Osteoblast (primary cell): ENCODE measurements at places on chromosomes 1 and 21. TPM values are rescaled to one million over a fixed set of nuclear protein-coding genes. Genes with fewer than 3 reads are reported as not detected.

DNA sequence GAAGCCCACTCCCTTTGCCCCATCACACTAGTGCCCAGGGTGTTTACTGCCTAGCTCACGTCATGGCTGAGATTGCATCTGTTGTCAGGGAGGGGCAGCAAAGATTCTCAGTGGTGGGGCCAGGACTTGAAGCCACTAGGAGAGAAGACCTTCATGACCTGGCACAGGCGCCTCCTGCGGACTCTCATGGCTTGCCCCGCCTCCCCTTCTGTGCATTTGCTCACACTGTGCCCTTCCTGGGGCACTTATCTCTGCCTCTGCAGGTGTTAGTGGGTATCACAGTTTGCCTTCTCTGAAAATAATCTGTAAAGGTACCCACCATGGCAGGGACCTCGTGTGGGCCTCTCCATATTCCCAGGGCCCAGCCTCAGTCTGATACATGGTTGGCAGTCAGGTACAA lies 20.1 kb downstream of the PTPRU start:
- no peak for DNase-seq

DNA sequence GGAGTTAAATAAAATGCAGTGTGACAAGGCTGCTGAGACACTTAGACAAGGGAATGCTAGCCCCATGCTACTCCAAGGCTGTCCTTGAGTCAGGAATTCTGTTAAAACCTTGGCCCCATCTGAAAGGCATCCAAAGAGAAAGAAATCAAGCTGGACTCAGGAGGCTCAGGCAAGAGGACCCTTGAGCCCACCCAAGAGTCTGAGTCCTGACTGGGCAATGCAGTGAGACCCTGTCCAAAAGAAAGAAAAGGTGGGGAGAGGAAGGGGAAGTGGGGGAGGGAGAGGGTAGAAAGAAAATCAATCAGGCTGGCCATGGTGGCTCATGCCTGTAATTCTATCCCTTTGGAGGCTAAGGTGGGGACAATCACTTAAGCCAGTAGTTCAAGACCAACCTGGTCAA lies 26.7 kb downstream of the CLSTN1 start:
- no peak for DNase-seq

DNA sequence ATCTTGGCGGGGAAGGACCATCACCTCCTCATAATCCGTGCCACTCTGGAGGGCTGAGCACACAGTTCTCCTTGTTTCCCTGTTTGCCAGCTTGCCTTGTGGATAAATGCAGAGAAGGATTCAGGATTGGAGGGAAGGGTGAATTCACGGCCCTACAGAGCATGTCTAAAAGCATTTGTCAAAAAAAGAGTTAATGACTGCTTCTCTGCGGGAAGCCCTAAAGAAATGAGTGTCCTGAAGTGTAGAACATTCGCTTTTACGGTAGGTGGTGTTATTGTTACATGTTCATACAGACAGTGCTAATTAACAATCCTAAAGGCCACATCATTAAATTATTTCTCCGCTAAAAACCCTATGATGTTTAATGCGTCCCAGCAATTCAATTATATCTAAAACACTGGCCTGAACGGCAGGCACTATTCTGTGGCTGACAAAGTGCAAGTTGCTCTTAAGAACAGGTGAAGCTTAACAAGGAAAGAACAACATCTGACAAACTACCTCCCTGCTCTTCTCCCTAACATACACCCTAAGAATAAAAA lies 112.3 kb upstream of the NFIA start:
- DNase-seq = peak; percentile 81

- DNase-seq = peak; percentile 54
Observed at GRCh38 chr1:54866801-54867716, 19.9 kb downstream of the DHCR24 start.

DNA sequence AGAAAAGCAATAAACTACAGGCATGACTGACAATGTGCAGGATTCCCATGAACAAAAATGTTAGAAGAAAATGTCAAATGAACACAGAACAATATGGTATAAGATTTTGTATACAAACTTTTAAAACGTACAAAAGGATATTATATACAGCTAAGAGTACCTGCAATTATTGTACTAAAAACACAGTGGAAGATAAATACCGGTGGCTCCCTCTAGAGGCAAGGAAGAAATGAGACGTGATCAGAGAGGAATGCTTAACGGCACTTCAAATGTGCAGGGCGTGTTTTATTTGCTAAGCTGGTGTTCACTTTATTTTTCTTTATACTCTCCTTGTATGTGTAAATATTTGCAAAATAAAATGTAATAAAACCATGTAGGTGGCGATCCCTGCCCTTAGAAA lies 191.8 kb upstream of the SAMSN1 start:
- no peak for DNase-seq

- no peak for DNase-seq
Observed at GRCh38 chr1:107491582-107491981, 350.7 kb downstream of the NTNG1 start.

- DNase-seq = no peak
Observed at GRCh38 chr21:33698087-33698860, 56.0 kb downstream of the ITSN1 start.

GRCh38 chr1:103525114-103525606 lies 339 bp upstream of the RNPC3 start:
- no peak for DNase-seq

- no peak for DNase-seq
Observed at GRCh38 chr1:31036749-31037500, 28.6 kb downstream of the PUM1 start.

- no peak for DNase-seq
Observed at GRCh38 chr1:235724730-235725129, 75.1 kb upstream of the GNG4 start.

DNA sequence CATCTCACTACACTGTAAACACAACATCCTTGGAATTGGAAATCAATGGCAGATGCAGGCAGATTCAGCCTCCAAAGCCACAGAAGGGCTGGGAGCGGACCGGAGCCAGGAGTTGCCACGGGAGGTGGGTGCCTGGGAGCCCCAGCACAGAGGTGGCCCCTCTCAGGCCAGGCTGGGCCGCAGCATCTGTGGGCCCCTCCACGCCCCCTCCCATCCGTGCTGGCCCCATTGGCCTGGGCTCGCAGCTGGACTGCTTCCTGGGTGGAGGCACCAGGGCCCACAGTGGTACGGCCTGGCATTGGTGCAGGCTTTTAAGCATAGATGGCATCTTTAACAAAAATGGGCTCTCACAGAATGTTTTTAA lies 64.2 kb downstream of the SLX9 start:
- no peak for DNase-seq

GRCh38 chr21:32328595-32328994 lies 29.9 kb downstream of the MRAP start:
- no peak for DNase-seq

- no peak for DNase-seq
Observed at GRCh38 chr1:159122005-159122621, 45.5 kb upstream of the AIM2 start.

DNA sequence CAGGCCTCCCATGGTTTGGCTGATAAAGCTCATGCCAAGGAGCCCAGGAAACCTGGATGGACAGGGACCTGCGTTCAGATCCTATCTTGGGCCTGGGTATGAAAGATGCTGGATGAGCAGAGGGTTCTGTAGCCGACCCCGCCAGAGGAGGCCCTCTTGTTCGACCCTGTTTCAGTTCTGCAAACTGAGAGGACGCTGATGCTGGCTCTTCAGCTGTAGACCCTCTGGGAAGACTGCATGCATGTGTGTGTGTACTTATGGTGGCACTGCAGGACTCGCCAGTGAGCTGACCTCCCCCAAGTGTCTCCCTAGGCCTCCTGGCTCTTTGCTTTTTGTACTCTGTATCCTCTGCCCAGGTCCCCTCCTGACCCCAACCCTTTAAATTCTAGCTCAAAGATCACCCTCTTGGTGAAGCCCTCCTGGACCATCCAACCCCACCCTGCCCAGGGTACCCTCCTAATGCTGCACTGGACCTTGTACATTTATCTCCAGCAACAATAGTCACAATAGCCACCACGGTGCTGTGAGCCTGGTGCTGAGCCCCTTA lies 1.6 kb downstream of the EPS8L3 start:
- DNase-seq = peak; percentile 68

DNA sequence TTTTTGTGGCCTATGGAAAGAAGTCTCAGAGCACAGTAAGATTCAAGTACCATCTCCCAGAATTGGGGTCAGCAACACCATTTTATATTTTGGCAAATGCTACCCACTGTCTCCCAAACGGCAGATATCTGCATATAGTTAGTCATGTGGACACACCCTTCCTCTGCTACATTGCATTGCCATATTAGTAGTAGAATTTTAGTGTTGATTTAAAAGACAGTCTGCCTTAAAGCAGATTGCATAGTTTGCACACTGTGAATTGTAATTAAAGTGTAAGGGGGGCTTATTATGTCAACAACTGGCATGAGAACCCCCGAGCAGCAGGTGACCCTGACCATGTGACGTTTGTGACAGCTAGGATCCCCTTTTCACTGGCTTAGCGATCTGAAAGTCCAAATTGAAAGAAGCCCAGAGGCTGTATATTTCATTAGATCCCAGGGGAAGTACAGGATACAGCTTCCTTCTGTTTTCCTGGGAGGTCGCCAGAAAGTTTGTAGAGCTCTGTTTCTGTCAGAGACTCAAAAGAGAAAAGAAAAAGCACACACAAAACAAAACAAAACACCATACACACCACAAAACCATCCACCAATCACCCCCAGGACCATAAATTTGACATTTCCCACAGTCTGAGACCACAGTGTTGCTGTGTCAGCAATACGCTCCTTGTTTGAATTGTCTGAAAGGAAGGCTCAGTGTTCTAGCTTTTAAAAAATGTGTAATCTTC lies 172.4 kb downstream of the NFIA start:
- peak; percentile 56 for DNase-seq

- no peak for DNase-seq
Observed at GRCh38 chr1:170694172-170694926, 30.4 kb downstream of the PRRX1 start.

The CELA2B gene
- total RNA-seq = 0.36 TPM in 1 of 2 replicates, not detected in the other
